ENCODE measurements at places on chromosomes 5 and 9.
A peak's percentile ranks its signal among the peaks of the same experiment; 100 is the strongest.

DNA sequence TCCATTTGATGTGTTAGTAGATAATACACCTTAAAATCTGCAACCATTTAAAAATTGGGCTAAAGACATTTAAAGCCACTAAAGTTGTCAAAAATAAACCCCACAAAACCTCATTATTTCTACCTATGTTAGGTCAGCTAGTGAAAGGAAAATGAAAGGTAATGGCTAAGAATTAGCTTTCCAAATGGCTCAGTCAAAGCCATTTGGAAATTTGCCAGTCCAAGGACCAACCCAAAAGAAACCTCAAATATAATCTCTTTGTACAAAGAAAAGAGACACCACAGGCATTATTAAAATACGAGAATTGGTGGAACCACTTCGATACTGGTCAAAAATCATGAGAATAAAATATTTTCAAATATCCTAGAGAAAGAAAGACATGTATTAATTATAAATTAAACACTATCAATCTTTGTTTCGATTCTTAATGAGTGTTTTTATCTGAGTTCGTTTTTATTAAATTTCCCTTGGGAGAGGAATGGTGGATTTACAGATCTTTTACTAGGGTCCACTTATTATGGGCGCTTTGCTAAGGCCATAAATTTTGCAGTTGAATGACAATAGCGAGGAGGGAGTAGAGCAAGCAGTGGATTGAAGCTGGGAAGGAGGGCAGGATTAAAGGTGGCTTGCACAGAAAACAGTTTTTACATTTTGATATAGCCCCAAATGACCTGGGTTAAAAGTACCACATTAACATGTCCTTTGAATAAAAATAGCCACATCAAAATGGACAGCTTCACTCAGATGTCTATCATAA is 116.8 kb upstream of the SHB start:
- DNase-seq, result no peak

GRCh38 chr9:68648971-68649370 is 56.1 kb upstream of the PIP5K1B start:
- DNase-seq, result no peak

GRCh38 chr5:16593628-16594027 is 23.2 kb downstream of the RETREG1 start:
- no peak for DNase-seq

- no peak for DNase-seq
Measured at GRCh38 chr9:18759827-18760226, 273.2 kb downstream of the SAXO1 start.

DNA sequence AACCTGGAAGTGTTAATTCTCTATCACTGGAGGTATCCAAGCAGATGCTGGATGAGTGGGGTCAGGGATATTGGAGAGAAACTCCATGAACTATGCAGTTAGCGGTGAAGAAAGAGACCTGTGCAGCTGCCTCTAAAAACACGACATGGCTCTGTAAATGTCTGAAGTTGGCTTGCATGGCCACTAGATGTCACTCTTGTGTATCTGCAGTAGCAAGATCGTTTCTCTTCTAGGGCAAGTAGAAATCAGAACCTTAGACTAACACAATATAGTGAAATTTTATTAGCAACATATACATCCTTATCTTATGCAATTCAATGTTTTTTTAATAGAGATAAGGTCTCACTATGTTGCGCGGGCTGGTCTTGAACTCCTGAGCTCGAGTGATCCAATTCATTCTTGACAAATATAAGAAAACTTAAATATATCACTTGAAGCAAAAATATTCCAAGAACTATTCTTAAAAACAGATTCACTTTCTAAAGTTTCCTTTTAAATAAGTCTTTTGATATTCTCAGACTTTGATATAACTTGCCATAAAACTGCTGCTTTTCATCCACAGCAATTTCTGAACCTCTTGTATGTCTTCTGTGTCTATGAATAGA is 2.9 kb downstream of the OR2S2 start:
- peak; percentile 25 for DNase-seq

DNA sequence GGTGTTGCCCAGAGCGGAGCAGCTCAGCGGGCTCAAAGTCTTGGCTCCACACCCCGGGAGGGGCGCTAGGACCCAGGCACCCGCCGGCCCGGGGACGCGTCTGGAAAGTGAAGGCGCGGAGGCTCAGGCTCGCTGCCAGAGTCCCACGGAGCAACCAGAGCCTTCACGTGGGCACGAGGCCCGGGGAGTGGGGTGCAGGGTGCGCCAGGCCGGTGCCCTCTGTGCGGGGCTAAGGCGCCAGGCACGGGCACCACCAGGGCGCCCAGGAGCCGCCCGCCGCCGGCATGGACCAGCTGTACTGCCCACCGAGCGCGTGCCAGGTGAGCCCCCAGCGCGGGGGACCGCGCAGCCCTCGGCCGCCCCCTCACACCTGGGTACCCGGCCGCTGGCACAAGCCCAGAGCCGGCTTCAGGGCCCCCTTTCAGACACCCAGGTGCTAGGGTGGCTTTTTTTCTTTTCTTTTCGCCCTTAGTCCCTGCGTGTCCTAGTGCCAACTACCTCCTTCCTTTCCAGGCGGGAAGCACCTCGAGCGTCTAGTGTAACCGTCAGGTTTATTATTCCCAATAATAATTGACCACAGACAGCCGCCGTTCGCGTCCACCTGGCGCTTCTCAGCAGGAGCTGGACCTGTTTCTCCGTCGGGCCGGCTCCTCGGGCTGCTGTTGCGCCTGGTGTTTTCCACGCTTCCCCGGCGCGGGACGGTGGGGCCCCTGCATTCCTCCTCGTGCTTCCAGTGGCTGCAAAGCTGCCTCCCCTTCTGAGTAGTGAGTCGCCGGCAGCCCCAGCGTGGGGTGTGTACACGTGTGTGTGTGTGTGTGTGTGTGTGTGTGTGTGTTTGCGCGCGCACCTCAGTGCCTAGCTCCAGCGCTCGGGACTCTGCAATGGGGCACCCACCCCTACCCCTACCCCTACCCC is 30.1 kb upstream of the PDE8B start:
- DNase-seq, result no peak

DNA sequence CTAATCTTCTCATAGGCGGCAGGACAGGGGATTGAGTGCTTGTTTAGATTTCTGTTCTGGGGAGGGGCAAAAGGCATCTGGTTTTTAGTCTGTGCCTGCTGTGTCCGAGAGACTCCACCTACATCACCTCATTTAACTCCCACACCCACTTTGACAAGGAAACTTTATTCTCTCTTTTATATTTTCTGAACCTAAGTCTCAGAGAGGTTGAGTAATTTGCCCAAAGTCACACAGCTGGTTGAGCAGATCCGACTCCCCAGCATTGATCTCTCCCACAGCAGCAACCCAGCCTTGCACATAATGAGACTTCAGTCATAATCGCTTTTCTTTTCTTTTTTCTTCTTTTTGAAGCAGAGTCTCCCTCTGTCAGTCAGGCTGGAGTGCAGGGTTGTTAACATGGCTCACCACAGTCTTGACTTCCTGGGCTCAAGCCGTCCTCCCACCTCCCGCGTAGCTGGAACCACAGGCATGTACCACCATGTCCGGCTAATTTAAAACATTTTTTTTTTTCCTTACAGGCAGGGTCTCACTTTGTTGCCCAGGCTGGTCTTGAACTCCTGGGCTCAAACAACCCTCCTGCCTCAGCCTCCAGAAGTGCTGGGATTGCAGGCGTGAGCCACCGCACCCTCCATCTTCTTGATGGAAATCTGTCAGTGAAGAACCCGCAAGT is 36.5 kb upstream of the ANKRD33B start:
- no peak for DNase-seq

DNA sequence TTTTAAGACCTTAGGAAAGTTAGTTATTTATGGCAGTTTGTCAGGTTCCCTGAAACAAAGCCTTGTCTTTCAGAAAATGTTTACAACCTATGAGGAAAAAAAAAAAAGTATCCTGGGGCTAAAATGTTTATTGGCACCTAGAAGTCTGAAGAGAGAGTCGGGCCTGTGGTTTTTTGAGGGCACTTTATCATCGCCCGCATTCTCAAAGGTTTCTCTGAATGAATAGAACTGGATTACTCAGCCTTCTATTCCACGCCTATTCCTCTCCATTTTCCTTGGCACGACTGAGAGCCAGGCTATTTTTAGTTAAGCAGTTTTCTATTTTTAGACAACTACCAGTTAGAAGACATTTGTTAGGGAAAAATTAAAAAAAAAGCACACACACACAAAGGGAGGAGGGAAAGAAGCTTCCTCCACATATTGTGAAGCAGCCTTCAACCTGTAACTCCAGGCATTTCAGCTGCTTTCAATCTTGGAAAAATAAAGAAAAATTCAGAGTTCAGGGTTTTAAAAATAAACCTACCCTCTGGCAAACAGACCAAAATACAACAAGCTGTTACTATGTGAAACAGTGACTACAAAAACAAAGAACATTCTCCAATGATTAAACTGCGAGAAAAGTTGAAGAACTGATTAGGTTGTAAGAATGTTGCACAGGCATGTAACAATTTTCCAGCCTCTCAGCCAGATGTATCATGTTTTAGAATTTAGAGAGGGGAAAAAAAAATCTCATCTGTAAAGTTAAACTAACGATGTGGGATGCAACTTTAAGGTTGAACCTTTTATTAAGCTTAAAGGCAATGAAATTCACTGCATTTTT is 97.0 kb downstream of the MEF2C start:
- no peak for DNase-seq

DNA sequence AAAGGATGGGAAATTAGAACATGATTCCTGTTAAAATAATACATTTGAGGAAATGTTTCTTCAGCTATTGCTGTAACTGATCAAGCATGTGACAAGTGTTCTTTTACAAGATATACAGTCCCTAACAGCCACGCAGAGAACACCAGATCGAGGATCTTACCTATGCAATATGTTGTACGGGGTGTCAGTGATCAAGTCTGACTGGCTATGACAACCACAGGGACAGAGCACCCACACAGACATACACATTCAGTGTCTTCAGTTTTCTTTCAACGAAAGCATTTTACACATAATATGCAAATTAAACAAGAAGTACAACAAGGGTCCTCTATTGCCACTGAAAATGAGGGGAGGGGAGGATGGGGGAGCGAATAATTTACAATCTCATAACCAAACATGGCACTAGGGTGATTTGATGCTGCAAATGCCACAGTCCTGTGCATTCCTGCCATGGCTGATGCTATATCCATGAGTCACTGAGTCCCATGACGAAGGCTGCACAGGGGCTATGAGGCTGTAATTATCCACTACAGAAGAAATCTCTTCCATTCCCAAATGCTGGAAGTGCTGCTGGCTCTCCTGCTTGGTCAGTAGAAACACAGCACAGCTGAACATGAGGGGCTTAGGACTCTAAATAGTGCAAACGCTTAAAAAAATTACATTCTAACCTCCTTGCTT is 118.2 kb downstream of the KLHL3 start:
- DNase-seq, result no peak

- no peak for DNase-seq
Measured at GRCh38 chr9:70995511-70995910, 125.9 kb downstream of the TRPM3 start.

Data from GM12892 (cell line).